ENCODE measurements at places on chromosomes 7 and 10.

- no peak for DNase-seq
These were observed 7.0 kb downstream of the PTF1A start for GRCh38 chr10:23198940-23199767.

DNA sequence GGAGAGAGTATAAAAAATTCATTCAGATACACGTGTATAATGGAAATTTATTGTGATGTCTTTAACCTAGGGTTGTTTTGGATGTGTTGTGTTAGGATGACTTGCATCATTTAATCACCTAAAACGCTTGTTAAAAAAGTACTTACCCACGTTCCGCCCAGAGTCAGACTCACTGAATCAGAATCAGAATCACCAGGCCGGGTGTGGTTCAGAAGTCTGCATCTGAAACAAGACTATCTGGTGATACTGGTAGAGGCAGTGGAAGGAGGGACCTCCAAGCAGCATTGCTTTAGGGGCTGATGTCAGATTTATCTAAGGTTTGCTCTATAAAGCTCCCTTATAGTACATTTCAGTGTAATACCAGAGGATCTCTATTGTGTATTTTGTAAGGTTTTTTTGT lies 20.5 kb upstream of the PLXDC2 start:
- DNase-seq: no peak

GRCh38 chr7:35878351-35878750 lies 77.5 kb downstream of the SEPTIN7 start:
- no peak for DNase-seq

GRCh38 chr10:1603181-1603580 lies 134.1 kb downstream of the ADARB2 start:
- no peak for DNase-seq

DNA sequence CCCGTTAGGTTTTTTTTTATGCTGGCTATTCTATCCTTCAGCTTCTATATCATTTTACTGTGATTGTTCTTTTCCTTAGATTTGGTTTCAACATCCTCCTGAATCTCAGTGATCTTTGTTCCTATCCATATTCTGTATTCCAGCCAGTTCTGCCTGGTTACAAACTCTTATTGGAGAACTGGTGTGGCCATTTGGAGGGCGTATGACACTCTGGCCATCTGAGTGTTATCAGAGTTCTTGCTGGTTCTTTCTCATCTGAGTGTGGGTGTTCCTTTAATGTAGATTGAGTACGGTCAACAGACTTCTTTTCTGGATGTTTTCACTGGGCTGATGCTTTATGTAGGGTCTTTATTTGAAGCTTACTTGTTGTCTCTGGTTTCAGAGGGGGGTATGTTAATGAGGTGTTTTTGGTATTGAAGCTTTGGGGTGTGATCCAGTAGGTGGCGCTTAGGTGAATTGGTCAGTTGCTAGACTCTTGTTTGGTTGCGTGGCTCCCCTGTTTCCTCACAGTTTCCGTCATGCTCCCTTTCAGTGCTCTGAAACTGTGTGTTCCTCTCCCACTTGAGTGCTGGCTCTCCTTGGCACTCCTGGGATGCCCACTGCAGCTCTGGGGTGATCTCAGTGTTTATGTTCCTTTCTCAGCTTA lies 80.7 kb downstream of the FANK1 start:
- no peak for DNase-seq

- DNase-seq: no peak
These were observed 328.2 kb upstream of the LRRN3 start for GRCh38 chr7:110762546-110763225.

DNA sequence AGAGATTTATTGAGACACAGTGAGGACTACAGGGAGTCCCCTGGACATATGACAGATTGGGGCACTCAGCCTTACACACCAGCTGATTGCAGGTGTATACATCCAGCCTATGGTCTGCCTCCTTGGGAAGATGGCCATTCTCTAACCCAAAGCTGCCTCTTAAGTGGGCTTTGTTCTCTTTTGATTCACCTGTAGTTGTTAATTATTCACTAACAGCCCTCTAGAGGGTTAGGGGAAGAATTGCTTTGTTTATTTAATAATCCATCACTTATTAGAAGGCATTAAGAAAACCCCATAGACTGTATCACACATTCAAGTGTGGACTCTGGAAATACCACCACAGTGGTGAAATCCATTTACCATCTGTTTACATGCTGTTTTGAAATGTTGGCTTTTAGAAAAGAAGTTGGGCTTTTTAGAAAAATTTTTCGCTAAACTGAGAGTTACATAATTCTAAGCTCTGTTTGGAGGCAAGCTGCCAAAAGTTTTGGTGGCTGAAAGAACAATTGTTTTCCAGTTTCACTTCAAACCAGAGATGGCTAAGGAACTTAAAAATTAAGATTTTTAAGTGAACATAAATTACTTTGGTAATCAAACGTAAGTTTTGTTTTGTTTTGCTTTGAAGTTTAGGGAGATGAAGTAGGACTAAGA lies 379.1 kb downstream of the ADRA2A start:
- DNase-seq: no peak

DNA sequence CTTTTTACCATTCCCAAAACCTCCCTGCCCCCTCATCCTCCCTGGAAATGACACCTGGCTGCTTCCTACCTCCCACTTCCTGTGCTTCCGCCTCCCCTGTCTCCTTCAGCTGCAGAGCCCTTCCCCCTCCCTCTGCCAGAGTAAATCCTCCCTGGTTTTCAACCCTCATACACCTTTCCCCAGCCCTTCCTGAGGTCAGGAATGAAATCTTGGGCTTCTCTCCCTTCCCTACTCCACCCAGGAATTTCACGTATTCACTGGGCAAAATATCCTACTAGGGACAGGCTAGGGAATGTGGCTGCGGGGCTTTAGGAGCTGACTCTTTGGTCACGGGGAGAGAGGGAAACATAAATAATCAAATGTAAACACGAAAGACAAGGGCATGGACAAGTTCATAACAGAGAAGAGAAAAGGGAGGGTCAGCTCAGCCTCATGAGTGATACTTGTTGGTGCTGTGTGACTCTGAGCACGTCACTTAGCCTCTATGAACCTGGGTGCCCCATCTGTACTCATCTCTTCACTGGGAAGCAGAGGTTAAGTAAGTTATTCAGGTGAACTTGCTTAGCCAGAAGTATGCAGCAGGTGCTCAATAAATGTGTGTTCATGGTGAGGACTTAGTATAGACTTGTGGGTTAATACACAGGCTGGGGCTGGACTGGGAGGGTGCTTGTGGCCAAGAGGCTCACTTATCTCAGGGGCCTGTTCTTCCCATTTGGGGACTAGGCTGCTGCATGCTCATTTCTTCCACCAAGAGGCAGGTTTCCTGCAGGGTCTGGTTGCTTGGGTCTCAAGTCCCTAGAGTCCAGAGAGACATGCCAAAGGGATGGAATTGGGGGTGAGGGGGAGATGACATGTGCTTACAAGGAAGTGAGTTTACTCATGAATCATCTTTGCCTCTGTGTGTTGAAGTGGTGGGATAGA lies 10.0 kb upstream of the DUSP5 start:
- no peak for DNase-seq

DNA sequence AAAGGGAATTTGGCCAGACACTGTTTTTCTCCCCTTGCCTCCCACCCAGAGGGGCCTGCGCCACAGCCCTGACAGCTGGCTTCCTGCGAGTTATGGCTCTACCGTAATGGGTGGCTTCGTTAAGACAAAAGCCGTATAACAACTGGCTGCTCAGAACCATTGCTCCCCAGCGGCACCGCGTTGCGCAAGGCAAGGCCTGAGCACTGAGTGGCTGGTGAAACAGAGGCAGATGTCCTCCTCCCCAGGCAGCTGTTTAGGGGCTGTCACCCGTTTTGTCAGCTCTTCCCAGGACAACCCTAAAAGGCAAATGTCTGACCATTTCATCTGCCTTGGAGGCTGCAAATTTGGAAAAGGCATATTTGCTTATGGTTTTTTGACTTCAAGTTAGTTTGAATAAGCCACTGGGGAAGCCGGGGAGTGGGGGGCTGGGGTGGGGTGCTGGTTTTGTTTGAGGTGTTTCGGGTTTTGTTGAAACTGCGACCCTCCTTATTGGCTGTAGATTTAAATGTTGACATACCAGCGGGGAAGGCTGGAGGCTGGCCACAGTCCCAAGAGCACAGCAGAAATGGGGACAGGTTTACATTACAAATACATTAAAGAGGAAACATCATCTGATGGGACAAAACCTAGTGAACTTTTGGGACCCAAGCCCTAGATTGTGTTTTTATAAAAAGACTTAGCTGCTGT lies 681 bp upstream of the SPOCK2 start:
- no peak for DNase-seq

- no peak for DNase-seq
These were observed 216.7 kb downstream of the EMX2 start for GRCh38 chr10:117759266-117759665.

GRCh38 chr10:969473-970150 lies 18.6 kb upstream of the GTPBP4 start:
- DNase-seq: no peak

DNA sequence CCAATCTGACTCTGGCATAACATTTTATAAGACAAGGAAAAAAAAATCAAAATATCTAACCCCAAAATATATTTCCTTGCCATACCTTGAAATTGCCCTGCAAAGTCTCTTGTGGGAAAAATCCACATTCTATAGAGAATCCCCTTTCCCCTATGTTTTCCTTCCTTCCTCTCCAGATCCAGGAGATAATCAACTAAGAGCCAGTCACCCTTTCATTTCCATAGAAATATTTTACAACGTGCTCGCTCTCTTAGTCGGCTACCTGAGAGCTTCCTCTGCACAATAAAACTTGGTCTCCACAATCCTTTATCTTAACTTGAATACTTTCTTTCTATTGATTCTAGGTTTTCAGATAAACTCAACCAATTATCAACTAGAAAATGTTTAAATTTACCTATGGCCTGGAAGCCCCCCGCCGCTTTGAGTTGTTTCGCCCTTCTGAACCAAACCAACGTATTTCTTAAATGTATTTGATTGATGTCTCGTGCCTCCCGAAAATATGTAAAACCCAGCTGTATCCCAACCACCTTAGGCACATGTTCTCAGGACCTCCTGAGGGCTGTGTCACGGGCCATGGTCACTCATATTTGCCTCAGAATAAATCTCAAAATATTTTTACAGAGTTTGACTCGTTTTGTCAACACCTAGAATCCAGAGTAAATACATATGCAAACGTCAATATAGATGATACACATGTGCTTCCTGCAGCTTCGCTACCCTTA lies 869 bp downstream of the PSAP start:
- DNase-seq: no peak

- no peak for DNase-seq
These were observed 283.8 kb downstream of the CDK14 start for GRCh38 chr7:90879924-90880323.

GRCh38 chr10:5737352-5737751 lies 52.7 kb downstream of the TASOR2 start:
- no peak for DNase-seq

All from right renal pelvis (tissue), 4 donors.